ENCODE measurements at places on chromosomes 12 and 14.

DNA sequence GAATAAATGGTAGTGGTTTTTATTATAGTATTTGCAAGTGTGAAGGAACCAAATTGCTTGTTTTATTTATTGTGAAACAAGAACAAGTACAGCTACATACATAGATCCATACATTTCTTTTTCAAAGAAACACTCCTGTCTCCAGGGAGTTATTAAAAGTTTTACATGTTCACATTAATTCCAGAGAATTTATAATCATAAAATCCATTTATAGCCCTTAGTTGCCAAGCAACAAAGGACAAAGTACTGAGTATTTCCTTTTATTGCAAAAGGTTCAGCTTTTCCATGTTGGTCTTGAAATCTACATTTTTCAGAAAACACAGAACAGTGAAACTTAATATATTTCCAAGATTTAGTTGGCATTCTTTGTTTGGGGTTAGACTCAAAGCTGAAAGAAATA, 9.5 kb downstream of the MYRFL start:
- no peak for DNase-seq

GRCh38 chr14:23028799-23029198, 5.9 kb downstream of the PSMB5 start:
- no peak for DNase-seq

DNA sequence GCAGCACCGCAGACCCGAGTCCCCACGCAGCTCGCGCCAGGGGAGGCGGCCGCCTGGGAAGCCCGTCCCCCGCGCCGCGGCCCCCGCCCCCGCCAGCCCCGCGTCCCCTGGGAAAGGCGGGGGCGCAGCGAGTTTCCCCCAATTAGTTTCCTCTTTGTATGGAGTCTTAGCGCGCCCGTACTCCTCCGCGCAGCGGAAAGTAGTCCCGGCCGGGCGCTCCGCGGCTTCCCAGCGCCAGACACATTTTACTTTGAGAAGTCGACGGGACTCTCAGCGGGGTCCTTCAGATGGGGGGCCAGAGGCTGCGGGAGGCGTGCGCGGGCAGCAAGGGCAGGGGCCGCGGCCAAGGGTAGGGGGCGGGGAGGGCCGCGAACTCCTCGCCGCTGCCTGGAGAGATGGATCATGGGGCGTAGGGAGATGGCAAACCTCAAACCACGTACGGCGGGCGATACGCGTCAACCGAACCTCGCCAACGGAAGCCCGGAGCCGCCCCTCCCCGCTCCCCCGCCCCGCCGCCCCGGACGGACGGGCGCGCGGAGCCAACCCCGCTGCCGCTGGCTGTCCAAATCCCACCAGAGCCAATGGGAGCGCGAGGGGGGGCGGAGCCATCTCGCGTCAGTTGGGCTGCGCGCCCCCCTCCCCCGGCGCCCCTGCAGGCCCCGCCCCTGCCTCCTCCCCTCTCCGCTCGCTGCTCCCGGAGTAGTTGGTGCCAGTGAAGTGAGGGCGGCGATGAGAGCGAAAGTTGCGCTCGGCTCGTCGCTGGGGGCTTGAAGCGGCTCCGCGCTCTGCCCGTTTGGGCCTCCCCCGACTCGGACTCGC, at the start of gene RCOR1:
TSS of gene RCOR1 (plus strand) at position 706 of the 819 bp plus-strand sequence. CDS start 238 bp downstream, outside the sequence.
- peak; percentile 98 for DNase-seq

DNA sequence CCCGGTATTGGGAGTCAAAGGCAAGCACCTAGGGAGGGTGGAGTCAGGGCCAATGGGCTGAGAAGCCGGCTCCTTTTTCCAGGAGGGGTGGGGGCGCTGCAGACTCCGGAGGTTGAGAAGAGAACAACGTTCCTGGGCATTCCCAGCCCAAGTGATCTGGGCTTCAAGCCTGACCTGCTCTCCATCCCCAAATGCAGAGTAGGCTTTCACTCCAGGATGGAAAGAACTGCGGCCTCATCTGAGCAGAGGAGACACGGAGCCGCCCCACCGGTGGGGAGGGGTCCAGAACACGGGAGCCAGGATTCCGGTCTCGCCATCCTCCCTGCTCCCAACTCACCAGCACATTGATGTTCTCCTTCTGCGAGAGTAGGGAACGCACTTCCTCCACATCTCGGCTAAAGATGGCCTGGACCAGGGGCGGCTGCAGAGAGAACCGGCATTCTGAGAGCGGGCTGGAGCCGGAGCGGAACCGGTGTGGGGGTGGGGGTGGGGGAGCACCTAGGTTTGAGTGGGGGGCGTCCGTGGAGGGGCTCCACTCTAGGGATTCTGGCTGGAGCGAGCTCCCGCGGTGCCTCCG, 605 bp downstream of the ANKRD52 start:
- peak; percentile 26 for DNase-seq

GRCh38 chr12:98275131-98275475, 240.3 kb upstream of the TMPO start:
- no peak for DNase-seq

GRCh38 chr12:79524507-79525148, 166.1 kb downstream of the PAWR start:
- DNase-seq: no peak

GRCh38 chr12:18141048-18141982, 51.3 kb upstream of the RERGL start:
- peak; percentile 54 for DNase-seq

DNA sequence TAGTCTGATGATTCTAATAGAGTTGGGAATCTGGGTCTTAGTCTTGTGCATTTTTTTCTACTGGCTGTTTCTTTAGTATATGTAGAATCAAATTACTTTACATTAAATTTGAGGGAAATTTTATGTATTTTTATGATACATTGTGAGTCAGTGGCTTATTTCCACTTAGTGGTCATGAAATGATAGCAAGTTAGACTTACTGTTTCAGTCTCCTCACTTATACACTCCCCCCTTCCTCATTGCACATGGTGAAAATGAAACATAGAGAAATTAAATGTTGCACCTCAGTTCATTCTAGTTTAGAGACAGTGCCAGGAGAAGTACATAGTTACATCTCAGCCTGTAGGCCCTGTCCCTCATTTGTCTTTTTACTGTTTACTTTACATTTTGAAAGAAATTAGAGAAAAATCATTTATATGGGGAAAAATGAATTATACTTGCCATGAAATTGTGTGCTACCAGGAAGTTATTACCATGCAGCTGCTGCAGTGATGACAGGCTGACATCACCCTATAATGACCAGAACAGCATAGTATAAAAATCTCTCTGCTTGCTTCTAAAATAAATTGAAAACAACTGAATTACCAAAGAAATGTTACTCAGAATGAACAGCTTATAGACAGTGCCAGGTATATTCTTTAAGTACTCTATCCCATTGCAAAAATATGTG, 113.2 kb downstream of the TRMT5 start:
- DNase-seq: peak; percentile 23

DNA sequence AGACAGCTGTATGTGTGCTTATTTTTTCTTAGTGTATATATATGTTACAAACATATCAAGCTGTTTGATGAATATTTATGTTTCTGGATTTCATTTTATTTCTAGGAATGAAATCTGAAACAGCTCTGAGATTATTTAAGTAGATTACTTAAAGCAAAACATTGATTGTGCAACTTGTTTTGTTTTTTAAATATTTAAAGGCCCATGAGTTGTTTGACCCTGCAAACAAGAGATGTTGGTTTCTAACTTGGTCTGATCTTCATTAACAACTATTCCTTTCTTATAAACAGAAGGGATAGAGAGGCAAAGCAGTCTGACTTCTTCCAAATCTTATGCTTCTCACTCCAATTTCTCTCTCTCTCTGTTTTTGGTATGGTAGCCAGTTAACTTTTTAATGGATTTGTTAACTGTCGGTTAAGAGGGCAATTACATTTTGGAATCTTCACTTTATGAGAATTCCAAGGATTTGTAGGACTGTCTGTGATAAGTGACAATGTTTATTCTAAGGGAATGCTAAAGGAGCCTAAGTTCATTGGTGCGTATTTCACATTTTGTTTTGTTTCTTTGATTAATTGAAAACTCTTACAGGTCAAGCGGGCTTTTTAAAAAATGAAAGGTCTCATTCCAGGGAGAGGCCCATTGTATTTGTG, 102.6 kb upstream of the HMGA2 start:
- no peak for DNase-seq

GRCh38 chr14:102568115-102568614, 24.3 kb upstream of the RCOR1 start:
- DNase-seq: no peak

DNA sequence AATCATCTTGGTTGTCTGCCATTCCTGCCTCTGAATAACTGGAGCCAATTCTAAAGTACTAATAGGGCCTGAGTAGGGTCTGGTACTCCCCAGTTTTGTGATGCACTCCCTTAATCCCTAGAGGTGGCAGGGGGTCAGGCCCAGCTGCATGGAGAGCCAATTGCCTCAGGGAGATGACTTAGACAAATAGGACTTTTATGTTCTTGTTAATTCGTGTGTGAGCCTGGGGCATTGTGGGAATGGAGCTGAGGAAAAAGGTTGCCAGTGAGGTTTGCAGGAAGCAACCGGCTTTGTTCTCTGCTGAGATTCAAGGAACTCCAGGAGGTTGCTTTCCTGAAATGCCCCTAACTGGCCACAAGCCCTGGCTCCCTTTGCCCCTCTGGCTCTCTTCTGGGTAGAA, 6.8 kb upstream of the DCD start:
- DNase-seq: no peak

- peak; percentile 91 for DNase-seq
Observed at GRCh38 chr12:79634957-79635471, 55.8 kb downstream of the PAWR start.

- peak; percentile 26 for DNase-seq
Observed at GRCh38 chr12:16285586-16285985, 8.1 kb upstream of the SLC15A5 start.

GRCh38 chr14:93105362-93105761, 10.4 kb downstream of the ITPK1 start:
- peak; percentile 68 for DNase-seq

- no peak for DNase-seq
Observed at GRCh38 chr14:31945074-31945613, 132.0 kb upstream of the ARHGAP5 start.

DNA sequence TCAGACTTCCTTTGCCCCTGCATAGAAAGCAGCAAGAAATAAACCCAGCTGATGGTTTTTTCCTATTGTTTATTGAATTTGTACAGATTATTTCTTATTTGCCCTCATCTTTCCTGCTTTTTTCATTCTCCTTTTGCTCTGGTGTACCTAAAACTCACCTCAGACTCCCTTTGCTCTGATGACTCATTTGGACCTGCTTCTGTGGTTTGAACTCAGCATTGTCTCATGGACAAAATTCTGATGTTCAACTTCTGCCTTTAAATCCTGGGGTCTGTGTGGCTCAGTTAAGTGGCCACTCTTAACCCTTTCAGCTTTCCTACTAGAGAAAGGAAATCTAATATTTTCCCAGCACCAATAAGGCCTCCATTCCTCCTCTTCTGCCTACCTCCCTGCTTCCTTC, 3.5 kb upstream of the SENP1 start:
- no peak for DNase-seq

DNA sequence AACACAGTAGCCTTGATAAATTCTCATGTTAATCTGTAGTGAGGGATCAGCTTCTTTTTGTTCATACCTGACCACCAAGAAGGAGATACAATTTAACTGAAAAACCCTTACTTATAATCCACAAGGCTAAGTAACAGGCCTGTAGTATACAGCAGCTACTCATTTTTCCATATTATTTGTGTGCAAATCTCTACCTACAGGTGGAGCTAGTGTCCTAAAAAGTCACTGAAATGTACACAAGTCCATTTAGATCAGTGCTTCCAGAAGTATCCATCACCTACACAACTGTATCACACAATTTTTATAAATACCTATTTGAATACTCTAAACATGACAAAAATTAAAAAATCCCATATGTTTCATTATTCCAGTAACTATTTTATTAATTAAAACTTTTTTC, 173.2 kb downstream of the SLC35F4 start:
- DNase-seq: peak; percentile 65

GRCh38 chr14:90509403-90509802, 112.6 kb downstream of the CALM1 start:
- DNase-seq: no peak

- DNase-seq: no peak
Observed at GRCh38 chr14:101183376-101184103, 280.0 kb upstream of the RTL1 start.

DNA sequence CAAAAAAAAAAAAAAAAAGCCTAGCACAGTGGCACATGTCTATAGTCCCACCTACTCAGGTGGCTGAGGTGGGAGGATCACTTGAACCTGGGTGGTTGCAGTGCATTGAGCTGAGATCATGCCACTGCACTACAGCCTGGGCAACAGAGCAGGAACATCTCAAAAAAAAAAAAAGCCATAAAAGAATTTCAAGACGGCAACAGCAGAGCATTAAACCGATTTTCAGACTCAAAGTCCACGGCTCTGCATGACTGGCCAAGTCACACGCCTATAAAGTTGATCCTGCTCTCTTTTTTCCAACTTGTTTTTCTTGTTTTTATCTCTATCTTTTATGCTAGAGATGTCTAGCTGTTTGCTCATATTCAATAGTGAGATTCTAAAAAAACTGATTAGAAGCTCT, 45.3 kb downstream of the FBXO34 start:
- no peak for DNase-seq

GRCh38 chr14:100658181-100658886, 68.4 kb upstream of the DLK1 start:
- DNase-seq: no peak

DNA sequence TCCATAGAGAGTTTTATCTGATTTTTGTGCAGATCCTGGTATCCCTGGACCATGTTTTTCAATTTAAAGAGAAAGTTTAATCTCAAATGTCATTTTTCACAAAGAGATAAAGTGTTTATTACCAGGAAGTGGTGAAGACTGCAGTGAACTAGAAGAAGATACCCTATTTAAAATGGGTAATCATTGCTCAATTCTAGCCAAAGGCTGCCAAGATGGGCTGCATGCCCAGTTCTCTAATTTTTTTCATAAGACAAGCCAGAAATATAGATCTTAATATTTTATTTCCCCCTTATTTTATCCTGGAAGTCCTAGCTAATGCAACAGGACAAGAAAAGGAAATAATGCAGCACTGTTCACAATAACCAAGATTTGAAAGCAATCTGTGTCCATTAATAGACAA, 343.5 kb downstream of the PCNX1 start:
- no peak for DNase-seq

- no peak for DNase-seq
Observed at GRCh38 chr12:31859232-31859977, 99.8 kb upstream of the RESF1 start.

DNA sequence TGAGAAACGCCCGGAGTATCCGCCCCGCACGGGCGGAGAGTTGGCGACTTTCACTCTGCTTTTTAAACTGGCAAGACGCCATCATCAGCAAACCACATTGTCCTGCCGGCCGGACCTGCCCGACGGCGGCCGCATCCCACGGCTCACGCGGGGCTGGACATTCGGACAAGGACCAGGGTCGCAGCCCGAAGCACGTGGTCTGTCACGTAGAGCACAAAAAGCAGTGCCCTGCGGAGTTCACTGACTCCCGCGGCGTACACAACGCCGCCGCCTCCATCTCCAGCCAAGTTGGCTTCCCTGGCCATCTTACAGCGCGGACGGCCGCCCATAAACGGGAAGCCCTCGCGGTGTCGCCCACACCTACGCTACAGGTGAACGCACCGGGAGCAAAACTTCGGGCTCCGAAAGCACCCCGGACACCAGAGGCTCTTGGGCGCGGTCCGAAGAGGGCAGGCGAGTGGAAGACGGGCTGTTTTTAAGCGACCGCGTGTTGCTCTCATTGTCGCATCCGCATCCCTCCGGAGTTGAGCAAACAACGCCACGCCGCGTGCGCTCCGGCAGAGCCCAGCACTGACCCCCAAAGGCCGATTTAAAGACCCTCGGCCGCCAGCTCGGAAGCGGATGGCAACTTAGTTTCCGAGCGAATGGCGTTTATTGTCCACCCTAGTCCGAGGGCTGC, 966 bp downstream of the SINHCAF start:
- peak; percentile 40 for DNase-seq

GRCh38 chr14:80713076-80713850, 228.3 kb downstream of the CEP128 start:
- DNase-seq: no peak

- DNase-seq: peak; percentile 58
Observed at GRCh38 chr12:58443981-58444371, 476.3 kb downstream of the LRIG3 start.
